ENCODE measurements at places on chromosomes 4 and X. TPM values are rescaled to one million over a fixed set of nuclear protein-coding genes. Genes with fewer than 3 reads are reported as not detected.

RAB39B gene
- total RNA-seq, result not detected

SUPT20HL1 gene
- not detected for total RNA-seq

SOWAHD gene
- 0.19 TPM for total RNA-seq

GPC4 gene
- 3.3 TPM for total RNA-seq

SH3TC1 gene
- total RNA-seq, result 36.3 TPM

HSFX4 gene
- total RNA-seq, result not detected

CXCL11 gene
- total RNA-seq, result 0.07 TPM

OTC gene
- total RNA-seq, result not detected

MAGEB10 gene
- not detected for total RNA-seq

SLC16A2 gene
- 6.3 TPM for total RNA-seq

CORIN gene
- 0.05 TPM for total RNA-seq

UGT2B10 gene
- total RNA-seq, result not detected

CLCN4 gene
- total RNA-seq, result 1.5 TPM

ODAM gene
- total RNA-seq, result not detected

RCHY1 gene
- total RNA-seq, result 10.8 TPM

NR0B1 gene
- total RNA-seq, result 0.23 TPM

SPANXB1 gene
- not detected for total RNA-seq

TLR2 gene
- total RNA-seq, result 1.0 TPM

HAUS7 gene
- total RNA-seq, result 43.3 TPM

Data from airway epithelial cell (primary cell).